Right atrium auricular region (tissue), 2 donors: ENCODE measurements at places on chromosomes 5 and 9.

GRCh38 chr5:153823036-153823435 lies 215.7 kb downstream of the FAM114A2 start:
- no peak for DNase-seq

- DNase-seq: no peak
Measured at GRCh38 chr5:74413403-74414048, 227.0 kb downstream of the ENC1 start.

GRCh38 chr9:132319421-132320110 lies 35.2 kb downstream of the SETX start:
- DNase-seq: no peak

DNA sequence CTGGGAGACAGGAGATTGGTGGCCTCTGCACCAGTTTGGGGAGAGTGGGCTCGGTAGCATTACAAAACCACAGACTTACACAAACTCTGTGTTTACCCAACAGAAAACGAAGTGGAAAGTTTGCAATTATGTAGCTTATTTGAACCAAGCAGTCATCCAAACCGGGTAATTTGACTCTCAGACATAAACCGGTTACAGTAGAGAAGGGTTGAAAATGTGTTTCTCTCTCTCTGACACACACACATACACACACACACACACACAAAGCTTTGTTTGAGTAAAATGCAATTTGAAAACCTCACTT lies 97.1 kb upstream of the ZNF608 start:
- no peak for DNase-seq

DNA sequence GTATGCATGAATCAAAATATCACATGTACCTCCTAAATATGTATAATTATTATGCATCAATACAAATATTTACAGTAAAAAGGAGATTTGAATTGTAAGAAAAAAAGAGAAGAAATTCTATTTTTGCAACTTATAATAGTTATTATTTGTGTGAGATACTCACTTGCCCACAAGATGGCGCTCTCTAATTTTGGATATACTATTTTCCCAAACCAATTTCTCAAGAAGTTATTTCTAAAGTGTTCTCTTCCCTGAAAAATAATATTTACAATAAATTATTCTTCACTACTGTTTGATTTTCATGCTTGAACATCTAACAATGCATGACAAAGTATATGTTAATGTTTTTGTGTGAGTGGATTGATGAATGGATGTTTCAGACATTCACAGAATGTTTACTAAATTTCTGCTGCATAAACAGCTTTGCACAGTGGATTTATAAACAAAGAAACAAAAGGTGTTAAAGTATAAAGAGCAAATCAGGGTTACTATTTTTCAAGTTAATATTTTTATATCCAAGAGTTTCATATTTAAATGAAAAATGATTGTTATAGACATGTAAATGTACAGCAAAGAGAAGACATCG lies 503.4 kb downstream of the PDE4D start:
- no peak for DNase-seq

- DNase-seq: peak; percentile 70
Measured at GRCh38 chr9:84711936-84712335, 42.4 kb downstream of the NTRK2 start.

- no peak for DNase-seq
Measured at GRCh38 chr9:126112135-126112720, 214.4 kb upstream of the MVB12B start.

DNA sequence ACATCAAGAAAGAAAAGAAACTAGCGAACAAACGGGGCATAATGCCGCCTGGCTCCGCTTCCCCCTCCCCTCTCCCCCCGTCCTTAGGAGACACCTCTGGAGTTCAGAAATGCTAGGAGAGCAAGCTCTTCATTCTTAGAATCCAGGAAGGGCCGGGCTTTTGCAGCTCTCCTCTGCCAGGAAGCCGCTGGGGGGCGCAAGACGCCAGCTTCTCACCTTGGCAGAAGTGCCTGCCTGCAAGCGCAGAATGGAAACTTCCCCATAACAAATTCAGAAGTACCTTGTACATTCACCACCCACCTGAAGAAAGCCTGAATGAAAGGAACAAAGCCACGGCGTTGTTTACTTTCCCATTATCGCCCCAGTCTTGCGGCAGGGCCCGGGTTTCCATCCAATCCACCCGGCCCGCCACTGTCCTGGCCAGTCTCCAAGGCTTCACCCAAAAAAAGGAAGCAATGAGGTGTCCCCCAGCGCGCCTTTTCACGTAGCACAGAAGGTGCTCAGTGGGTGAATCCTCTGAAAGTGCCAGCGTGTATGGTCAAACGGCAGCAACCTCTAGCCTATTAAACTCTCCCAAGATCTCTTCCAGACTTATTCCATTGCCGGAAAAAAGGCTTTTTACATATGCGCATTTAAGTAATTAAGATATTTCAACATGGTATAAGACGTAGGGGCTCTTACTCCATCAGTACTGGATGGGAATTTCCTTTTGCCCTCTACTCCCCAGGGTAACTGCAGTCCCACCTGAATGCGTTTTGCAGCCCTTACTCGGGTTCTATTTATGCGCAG lies 1.6 kb upstream of the GADD45G start:
- peak; percentile 92 for DNase-seq

DNA sequence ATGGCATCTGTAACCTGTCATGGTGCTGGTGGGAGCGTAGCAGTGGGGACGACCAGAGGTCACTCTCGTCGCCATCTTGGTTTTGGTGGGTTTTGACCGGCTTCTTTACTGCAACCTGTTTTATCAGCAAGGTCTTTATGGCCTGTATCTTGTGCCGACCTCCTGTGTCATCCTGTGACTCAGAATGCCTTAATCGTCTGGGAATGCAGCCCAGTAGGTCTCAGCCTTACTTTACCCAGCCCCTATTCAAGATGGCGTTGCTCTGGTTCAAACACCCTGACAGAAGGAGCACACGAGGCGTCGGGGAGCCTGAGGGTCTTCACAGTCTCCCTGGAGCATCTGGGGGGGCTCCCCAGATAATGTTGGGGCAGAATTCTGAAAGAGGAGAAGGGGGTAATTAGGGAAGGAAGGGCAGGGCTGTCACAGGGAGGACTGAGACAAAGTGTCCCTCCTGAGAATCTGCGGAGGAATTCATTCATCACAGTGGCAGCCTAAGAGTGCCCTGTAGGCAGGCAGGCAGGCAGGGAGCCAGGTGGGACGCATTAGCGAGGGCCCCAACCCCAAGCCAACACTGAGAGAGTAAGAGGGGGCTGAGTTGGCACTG lies 21.3 kb upstream of the NCS1 start:
- no peak for DNase-seq

DNA sequence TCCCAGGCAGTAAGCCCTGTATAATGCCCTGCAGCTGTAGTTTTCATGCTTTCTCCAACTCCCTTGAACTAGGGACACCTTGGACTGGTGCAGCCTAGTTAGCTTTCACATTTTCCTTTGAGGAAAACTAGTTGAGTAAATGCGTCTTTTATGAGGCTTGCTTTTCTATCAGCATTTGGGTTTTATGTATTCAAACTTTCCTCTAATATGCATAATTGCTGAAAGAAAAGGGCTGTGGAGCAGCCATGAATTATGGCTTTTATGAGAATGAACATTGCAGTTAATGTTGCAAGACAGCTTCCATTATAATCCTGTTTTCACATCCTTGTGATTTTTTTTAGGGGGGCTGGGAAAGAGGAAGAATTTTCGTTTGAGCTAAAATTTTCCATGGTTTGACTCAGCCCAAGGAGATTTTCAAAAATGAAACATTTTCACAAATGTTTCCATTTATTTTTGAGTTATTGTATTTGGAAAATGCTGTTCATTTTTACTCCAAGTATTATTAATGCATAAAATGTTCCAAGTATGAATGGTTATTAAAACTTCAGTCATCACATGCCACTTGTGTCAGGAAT lies 57.9 kb upstream of the PPP3R2 start:
- DNase-seq: no peak

GRCh38 chr9:126702151-126703001 lies 88.6 kb downstream of the LMX1B start:
- no peak for DNase-seq

- DNase-seq: no peak
Measured at GRCh38 chr5:886716-887325, 5.8 kb downstream of the BRD9 start.

- no peak for DNase-seq
Measured at GRCh38 chr5:129853588-129853987, 50.7 kb upstream of the CHSY3 start.

DNA sequence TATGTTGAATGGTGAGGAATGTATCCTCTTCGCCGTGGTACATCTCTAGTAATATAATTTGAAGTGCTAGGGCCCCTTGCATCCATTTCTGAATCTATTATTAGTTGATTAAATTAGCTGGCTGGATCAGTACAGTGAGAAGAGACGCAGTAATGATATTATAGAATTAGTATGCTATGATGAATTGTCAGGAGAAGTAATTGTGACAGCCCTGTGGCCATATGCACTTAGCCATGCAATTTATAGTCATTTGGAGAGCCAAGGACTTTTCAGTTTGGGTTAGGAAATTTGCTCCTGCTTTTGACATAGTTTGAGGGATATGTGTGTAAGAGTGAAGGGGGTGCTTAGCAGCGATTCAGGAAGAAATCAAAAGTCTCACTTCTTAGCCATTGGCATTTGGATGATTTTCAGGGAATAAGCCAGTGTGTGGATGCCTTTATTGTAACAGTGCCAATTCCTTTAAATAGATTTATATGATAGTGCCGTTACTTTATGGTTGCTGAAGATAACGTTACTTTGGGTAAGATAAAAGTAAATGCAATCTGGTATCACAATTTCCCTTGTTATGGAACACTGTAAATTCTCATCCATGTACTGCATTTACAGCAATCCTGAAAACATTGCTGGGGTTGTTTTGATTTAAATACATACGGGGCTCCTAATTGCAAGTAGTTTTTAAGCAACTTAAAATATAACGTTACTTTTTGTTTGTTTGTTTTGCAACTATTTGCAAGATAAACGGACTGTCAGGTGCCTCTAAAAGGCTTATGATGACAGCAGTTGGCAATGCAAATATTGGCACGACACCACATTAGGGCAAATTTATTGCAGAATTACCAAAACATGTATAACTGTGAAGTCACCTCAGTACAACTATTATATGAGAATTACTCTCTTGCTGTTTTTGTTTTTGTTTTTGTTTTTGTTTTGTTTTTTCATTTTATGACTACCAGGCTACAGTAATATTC lies 875.4 kb upstream of the WWC1 start:
- no peak for DNase-seq

- DNase-seq: no peak
Measured at GRCh38 chr5:148913493-148913892, 87.1 kb downstream of the ADRB2 start.

DNA sequence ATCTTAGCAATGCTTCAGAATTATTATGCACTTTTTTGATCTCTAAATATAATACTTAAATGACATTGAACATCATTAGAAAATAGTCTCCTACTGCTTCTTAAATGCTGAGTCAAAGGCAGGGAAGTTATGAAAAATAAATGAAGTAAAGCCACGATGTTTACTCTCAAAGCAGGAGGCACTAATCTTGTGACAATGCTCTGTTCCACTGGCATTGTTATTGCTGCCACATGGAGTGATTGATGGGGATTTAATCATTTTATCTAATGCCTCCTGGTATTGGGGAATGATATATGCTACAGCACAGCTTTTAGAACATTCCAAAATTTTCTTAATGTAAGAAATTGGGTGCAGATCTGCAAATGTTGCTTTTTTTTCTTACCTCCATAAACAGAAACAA lies 1655.4 kb upstream of the NUDT12 start:
- DNase-seq: no peak

DNA sequence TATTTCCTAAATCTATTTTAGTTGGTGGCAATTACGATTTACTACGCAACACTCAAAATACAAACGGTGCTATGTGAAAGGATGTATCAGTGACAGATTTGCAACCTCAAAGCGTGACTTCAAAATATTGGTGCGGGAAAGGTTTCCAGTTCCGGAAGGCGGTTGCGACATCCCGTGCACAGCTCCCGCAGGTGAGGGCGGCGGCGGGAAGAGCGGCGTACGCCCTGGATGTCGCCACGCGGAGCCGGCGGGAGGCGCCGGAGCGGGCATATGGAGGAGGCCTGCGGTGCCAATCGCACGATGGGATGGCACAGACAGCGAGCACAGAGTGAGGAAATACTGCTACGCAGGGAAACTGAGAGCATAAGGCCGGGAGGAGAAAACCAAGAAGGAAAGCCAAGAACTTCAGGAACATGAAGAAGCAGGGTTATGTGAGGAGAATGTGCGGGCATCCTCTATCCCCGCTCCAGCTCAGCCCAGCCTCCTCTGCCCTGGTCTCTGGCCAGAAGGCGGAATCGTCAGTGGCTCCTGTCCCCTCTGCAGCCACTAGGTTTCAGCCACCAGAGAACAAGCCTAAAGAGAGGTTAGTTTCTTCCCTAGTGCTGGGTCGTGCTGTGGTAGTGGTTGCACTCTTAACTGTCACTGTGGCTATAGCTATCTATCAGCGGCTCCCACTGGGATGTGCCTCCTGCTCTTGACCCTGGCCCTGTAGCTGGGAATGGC lies 378.1 kb upstream of the TLE4 start:
- DNase-seq: no peak

DNA sequence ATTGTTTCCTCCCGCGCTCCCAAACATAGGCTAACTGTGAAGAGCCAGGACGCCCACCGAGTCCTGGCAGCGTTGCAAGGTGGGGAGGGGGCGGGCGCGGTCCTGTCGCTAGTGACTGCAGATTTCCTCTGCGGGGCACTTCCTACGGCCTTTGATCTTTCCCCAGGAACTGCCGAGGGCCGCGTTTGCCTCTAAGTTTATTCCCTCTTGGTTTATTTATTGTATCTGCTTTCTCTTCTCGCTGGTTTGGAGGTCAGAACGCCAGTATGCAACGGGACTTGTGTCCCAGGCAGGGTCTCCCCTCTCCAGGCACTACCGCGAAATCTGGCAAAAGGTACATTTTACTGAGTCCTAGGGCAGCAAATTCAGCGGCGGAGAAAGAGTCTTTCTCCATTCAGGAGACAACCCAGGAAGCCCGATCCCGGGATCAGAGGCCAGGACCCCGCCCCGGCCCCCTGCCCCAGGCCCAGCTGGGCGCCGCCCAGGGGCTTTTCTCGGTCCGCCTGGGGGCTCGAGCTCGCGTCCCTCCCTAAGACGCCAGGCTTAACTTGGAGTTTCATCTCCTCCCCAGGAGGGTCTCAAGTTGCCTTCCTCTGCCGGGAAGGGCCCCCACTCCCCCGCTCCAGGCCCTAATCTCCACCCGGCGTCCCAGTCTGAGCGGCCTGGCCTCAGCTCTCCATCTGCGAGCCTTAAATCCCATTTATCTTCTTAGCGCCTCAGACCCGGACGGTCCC lies 884 bp upstream of the EGFLAM start:
- no peak for DNase-seq

GRCh38 chr5:129664336-129664937 lies 83.5 kb upstream of the MINAR2 start:
- peak; percentile 66 for DNase-seq
